ENCODE measurements at places on chromosomes 6 and 20. TPM values are rescaled to one million over a fixed set of nuclear protein-coding genes. Genes with fewer than 3 reads are reported as not detected.

LST1 gene
- not detected for polyA plus RNA-seq

JAG1 gene
- polyA plus RNA-seq = 13.5 TPM

HACE1 gene
- 10.7 TPM for polyA plus RNA-seq

CFB gene
- 14.0 TPM for polyA plus RNA-seq

SYCP2L gene
- 0.22 TPM for polyA plus RNA-seq

ARMC2 gene
- 4.2 TPM for polyA plus RNA-seq

APCDD1L gene
- polyA plus RNA-seq = 8.6 TPM

RCAN2 gene
- polyA plus RNA-seq = 0.11 TPM

SLC17A9 gene
- 2.2 TPM for polyA plus RNA-seq

HRH3 gene
- not detected for polyA plus RNA-seq

OR2J3 gene
- not detected for polyA plus RNA-seq

BFSP1 gene
- polyA plus RNA-seq = 2.3 TPM

PCSK2 gene
- not detected for polyA plus RNA-seq
